ENCODE measurements at places on chromosomes 7 and 10. TPM values are rescaled to one million over a fixed set of nuclear protein-coding genes. Genes with fewer than 3 reads are reported as not detected.

Gene IPMK
- 2.1 TPM for total RNA-seq

Gene SEMA3E
- 0.27 TPM for total RNA-seq

DNA sequence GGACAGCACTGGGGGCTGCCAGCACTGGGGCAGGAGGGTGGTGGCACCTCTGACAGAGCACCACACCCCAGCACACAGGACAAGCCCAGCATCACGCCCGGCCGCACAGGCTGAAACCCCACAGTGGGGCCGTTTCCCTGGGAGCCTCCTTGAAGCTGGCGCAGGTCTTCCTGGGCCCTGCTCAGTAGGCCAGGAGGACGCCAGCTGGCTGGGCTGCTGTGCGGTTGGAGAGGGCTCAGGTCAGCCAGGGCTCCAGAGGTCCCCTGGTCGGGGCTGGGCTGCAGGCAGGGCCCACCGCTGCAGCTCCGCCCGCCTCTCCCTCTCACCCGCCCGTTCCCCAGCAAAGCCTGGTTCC is 137.3 kb downstream of the TCERG1L start:
- no peak for DNase-seq

DNA sequence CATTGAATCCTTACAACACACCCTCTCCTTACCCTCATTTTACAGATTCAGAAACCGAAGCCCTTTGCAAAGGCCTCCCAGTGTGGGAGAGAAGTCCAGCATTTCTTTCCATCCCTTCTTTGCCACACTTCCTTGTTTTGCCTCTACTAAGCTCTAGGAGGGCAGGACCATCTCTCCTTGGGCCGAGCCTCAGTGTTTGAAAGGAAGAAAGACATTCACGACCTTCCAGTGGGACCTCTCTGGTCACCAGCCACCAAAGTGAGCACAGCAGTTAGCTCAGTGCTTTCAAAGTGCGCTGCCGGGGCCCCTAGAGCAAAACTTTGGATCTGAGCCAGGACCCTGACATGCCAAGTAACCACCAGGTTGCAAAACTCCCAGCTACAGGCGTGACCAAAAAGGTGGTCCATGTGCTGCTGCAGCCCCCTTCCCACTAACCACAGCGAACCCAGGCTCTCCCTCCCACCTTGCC is 12.4 kb downstream of the CTBP2 start:
- DNase-seq: peak; percentile 68

DNA sequence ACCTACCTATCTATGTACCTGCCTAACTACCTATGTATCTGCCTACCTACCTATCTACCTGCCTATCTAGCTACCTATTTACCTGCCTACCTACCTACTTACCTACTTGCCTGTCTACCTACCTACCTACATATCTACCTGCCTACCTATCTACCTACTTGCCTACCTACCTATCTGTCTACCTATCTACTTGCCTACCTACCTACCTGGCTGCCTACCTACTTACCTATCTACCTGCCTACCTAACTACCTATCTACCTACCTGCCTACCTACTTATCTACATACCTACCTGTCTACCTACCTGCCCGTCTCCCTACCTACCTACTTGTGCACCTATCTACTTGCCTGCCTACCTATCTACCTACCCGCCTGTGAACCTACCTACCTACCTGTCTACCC is 68.7 kb upstream of the NPTX2 start:
- no peak for DNase-seq

GRCh38 chr10:7707102-7707501 is 4.0 kb downstream of the ITIH2 start:
- no peak for DNase-seq

DNA sequence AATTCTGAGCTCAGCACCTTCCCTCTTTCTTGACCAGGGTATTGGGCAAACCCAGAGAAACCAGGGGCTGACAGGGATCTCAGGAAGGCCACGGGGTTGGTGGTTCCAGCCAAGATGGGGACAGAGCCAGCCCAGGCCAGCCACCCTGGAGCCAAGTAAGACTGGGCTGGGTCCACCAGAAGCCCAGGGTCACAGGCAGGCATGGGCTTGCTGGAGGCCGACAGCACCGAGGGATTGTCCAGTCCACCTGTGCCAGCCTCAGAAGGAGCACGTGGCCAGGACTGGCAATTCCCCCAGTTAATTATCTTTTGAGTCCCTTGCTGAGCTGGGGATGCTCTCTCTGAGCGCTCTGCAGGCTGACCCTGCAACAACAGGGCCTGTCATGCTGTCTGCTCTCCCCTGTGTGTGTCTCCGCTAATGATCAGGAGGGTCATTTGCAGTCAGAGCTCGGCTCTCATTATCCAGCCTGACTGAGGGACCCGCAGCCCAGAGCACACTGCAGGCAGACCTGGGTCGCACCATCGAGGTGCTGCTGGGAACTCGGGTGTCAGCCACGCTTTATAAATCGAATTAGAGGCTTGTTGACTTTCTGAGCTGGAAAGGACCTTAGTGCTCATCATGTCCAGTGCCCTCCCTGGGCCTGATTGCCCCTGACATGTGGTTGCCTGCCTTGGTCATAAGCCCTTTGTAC is 69.5 kb upstream of the PPIF start:
- no peak for DNase-seq

DNA sequence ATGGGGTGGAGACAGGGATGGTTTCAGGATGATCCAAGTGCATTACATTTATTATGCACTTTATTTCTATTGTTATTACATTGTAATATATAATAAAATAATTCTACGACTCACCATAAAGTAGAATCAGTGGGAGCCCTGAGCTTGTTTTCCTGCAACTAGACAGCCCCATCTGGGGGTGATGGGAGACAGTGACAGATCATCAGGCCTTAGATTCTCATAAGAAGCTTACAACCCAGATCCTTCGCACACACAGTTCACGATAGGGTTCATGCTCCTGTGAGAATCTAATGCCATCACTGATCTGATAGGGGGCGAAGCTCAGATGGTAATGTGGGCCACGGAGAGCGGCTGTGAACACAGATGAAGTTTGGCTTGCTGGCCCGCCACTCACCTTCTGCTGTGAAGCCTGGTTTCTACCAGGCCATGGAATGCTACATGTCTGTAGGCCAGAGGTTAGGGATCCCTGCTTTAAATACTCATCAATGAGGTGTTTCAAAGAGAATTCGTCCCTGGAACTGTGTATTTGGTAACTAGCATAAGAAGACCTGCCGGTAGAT is 21.2 kb upstream of the PRKCQ start:
- no peak for DNase-seq
